ENCODE measurements at places on chromosomes 12 and 14.

DNA sequence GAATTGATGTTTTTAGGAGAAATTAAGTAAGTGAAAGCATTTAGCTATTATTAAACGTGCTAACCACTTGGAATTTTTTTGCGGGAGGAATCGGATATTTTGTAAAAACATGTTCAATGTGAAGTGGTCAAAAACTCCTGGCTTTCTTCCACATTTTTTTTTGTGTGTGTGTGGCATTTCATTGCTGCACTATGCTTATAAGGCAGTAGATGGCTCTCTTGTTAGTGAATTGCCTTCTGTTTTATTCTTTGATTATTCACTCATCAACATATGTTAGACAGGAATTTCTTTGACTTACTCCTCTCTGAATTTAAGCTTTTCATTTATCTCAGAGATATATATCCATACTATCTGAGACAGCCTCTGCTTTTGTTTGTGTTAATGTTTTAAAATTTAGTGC is 71.3 kb downstream of the DERA start:
- no peak for DNase-seq

- DNase-seq, result no peak
These were observed 291.5 kb upstream of the SRRM4 start for GRCh38 chr12:118689793-118690192.

DNA sequence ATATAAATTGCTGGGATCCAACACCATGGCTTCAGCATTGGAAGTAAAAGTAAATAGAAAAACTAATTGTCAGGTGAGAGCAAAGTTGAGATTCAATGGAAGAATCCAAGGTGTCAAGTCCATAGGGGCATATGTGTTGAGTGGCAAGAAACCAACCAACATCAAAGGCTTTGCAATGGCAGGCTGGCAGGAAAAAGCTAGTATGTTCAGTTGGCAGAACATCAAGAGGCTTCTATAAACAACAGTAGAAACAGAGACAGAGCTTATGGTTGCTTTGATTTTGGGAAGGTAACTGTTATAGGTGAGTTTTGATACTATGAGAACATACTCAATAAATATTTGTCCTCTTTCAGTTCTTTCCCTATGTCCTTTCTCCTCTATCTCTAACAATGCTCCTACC is 553.7 kb upstream of the MDGA2 start:
- DNase-seq, result no peak

- no peak for DNase-seq
These were observed 135.4 kb downstream of the ZFP36L1 start for GRCh38 chr14:68657300-68658028.

Measured in NCI-H526 treated with DMSO at 0.1 percent for 48 hours (cell line).